ENCODE measurements at places on chromosomes 6 and 20.
A peak's percentile ranks its signal among the peaks of the same experiment; 100 is the strongest.

GRCh38 chr20:25116739-25117458 is 35.0 kb upstream of the VSX1 start:
- DNase-seq: no peak

GRCh38 chr20:19806806-19807190 is 48.7 kb downstream of the RIN2 start:
- no peak for DNase-seq

DNA sequence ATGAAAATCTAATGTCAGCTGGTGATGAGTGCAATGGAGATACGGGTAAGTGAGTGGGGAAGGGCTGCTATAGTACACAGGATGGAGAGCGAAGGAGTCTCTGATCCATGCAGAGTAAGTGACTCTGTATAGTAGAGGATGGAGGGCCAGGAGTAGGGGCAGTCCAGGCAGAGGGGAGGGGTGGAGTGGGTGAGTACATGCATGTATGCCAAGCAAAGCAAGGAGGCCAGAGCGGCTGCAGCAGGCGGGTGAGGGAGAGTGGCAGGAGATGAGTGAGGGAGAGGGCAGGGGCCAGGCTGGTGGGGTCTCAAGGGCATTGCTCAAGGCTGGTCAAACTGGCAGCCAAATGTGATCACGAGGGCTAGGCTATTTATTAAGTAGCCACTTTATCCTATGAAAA is 94.0 kb downstream of the PREP start:
- DNase-seq: no peak

DNA sequence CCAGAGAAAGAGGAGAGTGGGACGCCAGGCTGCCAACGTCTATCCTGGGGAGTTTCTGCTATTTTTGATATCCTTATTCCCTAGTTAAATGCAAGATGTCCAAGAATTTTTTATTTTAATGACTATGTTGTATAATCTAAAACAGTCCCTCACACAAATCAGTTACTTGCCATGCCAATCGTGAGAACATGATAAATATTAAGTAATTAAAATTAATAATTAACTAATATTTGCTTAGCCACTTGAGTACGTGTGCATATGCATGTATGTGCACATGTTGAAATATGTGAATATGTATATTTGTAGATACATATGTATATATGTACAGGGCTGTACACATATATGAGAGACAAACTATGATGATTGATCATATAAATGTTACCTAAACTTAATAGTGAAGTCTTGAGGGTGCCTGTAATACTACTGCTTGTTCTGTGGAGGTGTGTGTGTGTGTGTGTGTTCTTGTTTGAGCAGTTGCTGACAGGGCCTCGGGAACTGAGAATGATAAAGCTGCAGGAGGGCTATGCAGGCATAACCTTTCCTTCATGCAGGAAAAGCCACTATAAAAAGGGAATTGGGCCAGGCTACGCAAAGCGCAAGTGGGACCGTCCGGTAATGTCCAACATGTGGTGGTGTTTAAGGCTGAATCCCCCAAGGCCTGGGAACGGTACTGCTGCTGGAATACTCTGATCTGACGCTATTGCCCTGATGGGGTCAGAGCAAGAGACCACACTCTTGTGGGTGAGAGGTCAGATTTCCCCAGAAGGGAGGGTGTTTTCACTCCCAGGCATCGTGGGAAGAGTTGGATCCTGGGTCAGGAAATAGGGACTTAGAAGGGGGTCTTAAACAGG is 148.3 kb upstream of the TBX18 start:
- DNase-seq: no peak

- peak; percentile 10 for DNase-seq
These were observed at the start of gene NKX2-2 for GRCh38 chr20:21513881-21514540. TSS of gene NKX2-2 (minus strand) at chr20:21514064. CDS start at chr20:21513669, 395 bp downstream.

DNA sequence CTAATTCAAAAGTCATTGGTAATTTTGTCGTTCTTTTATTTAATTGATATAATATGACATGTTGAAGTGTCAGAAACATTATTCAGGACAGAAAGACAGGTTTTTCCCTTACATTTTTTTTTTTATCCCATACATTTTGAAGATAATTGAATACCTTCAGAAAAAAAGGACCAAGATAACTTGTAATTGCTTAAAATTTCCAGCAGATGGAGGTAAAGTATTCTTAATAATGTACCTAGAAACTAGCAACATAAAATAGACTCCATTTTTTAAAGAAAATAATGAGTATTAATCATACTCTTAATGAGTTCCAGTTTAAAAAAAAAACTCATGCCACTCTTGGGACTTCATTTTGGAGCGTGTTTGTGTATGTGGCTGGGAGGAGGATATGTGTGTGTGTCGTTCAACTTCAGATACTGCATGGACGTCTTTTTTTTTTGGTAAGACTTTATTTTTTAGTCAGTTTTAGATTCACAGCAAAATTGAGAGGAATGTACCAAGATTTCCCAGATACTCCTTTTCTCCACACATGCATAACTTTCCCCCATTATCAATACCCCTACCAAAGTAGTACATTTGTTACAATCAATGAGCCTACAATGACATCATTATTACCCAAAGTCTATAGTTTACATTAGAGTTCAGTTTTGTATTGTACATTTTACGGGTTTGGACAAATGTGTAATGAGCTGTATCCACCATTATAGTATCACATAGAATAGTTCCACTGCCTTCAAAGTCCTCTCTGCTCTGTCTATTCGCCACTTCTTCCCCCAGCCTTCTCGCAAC is 79.4 kb downstream of the ROS1 start:
- no peak for DNase-seq
